ENCODE measurements at places on chromosomes 3 and 15. TPM values are rescaled to one million over a fixed set of nuclear protein-coding genes. Genes with fewer than 3 reads are reported as not detected.

Gene COL6A6
- polyA plus RNA-seq: not detected

Gene CLN6
- 32.2 TPM for polyA plus RNA-seq

Gene SLC22A13
- 0.29 TPM for polyA plus RNA-seq

Gene DZIP3
- polyA plus RNA-seq: 9.2 TPM

Gene CAND2
- 1.5 TPM for polyA plus RNA-seq

Gene RASGRP1
- polyA plus RNA-seq: 0.03 TPM

GRCh38 chr15:27671819-27672437 is 427.2 kb downstream of the OCA2 start:
- H3K27me3 ChIP-seq: no peaks in the 10 kb centered on the region
- no peak overlapping the region for H3K27ac ChIP-seq
- no peaks in the 10 kb centered on the region for H3K4me1 ChIP-seq
- H3K4me3 ChIP-seq: no peak overlapping the region

DNA sequence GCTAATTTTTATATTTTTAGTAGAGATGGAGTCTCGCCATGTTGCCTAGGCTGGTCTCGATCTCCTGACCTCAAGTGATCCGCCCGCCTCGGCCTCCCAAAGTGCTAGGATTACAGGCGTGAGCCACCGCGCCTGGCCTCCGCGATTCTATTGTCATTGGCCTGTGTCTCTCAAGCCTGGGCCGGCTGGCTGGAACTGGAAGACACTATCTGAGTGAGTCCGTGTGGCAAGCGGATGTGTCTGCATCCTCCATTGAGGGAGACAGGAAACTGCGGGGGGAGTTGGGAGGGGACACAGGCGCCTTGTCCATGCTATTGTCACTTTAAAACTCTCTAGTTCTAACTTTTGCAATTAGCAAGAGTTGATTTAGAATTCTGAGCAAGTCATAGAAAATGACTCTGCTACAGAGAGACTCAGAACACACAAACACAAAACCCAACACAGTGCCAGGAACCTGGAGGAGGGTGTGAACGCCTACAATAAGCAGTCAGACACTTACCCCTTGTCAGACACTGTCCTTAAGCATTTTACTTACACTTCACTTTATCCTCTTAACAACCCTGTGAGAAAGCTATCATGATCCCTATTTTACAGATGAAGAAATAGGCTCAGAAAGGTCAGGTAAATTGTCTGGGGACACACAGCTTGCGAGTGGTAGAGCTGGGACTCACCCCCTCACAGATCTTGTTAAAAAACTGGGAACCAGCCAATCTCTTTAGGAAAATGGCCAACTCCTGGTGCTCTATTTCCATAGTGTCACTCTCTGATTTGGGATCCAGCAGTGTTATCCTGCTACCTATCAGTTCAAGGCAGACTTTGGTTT is 38.7 kb downstream of the ANP32A start:
- no peaks in the 10 kb centered on the region for H3K27me3 ChIP-seq
- DNase-seq: no peak
- no peaks in the 10 kb centered on the region for H3K4me1 ChIP-seq
- peaks cover 29% of the 10 kb centered on the region for H3K36me3 ChIP-seq

GRCh38 chr3:101780661-101781060 is 1.6 kb downstream of the NXPE3 start:
- no peaks in the 10 kb centered on the region for H3K27me3 ChIP-seq
- peak overlapping the region; percentile 94 for H3K27ac ChIP-seq
- H3K4me1 ChIP-seq: peaks cover 22% of the 10 kb centered on the region

DNA sequence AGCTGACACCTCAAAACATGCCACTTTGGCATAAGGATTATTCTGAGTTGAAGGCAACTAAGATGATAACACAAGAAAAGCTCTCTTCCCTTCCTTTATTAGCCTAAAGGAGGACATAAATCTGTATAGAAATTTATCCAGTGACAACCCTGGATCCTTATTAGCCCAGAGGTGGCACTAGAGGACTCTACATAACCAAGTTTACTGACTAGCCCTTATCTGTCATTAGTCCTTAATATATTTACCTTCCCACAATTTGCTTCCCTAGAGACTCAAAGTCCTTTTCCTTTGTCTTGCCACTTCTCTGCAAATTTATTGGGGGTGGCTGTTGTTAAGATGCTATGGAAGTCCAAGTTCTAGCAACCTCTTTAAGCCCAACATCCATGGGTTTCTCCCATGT is 26.7 kb downstream of the CEP70 start:
- no peak for DNase-seq
- H3K4me1 ChIP-seq: no peaks in the 10 kb centered on the region
- 0 out of 2 replicates have a peak, but pooled peaks cover 7% of the 10 kb centered on the region for H3K36me3 ChIP-seq
- no peak overlapping the region for H3K4me3 ChIP-seq

- H3K4me3 ChIP-seq: peak overlapping the region; percentile 73
- H3K27me3 ChIP-seq: no peaks in the 10 kb centered on the region
Observed at GRCh38 chr15:67841513-67841762, 1.6 kb upstream of the RNU6-1 start.

- H3K36me3 ChIP-seq: no peaks in the 10 kb centered on the region
- no peak overlapping the region for H3K27ac ChIP-seq
- H3K4me1 ChIP-seq: no peaks in the 10 kb centered on the region
- H3K27me3 ChIP-seq: peaks cover 9% of the 10 kb centered on the region
- no peak overlapping the region for H3K4me3 ChIP-seq
- DNase-seq: no peak
Observed at GRCh38 chr15:42012241-42012640, 8.6 kb downstream of the PLA2G4E start.

DNA sequence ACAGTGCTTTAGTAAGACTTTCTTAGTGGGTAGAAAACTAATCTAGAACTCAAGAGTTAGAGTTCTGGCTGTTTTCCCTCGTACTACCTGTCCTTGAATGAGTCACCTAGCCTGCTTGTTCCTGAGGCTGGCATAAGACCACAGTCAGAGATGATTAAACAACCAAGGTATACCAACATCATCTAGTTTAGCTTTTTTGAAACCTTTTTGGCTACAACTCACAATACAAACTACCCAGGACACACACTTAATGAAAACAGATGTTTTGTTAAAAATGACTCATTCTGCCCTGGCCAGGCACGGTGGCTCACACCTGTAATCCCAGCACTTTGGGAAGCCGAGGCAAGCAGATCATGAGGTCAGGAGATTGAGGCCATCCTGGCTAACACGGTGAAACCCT is 4.6 kb downstream of the MCCC1 start:
- H3K27ac ChIP-seq: no peak overlapping the region
- H3K27me3 ChIP-seq: no peaks in the 10 kb centered on the region
- H3K4me3 ChIP-seq: no peak overlapping the region

DNA sequence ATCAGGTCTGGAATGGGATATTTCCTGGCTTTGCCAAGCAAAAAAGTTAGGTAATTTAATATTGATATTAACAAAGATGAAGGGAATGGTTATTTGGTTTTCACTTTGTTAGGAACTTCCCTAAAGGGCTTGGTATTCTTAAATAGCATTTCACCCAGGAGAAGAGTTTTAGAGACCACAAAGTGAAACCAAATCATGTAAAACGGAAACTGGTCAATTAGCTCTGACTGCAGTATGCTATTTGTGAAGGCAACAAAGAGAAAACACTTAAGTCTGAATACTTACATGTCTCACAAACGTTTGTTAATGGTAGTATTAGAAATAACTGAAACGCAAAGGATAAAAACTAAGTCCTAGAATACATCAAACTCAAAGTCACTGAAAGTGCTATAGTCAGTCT is 32.4 kb upstream of the SETMAR start:
- no peak for DNase-seq
- no peaks in the 10 kb centered on the region for H3K36me3 ChIP-seq
- H3K4me1 ChIP-seq: no peaks in the 10 kb centered on the region
- no peak overlapping the region for H3K27ac ChIP-seq
- H3K27me3 ChIP-seq: no peaks in the 10 kb centered on the region

GRCh38 chr15:57571725-57572124 is 20.0 kb upstream of the MYZAP start:
- no peak for DNase-seq
- H3K27ac ChIP-seq: no peak overlapping the region
- no peaks in the 10 kb centered on the region for H3K27me3 ChIP-seq

GRCh38 chr3:95613993-95614392 is 1200.4 kb upstream of the EPHA6 start:
- no peak overlapping the region for H3K27ac ChIP-seq
- H3K27me3 ChIP-seq: no peaks in the 10 kb centered on the region
- no peak overlapping the region for H3K4me3 ChIP-seq
- no peaks in the 10 kb centered on the region for H3K36me3 ChIP-seq
- no peaks in the 10 kb centered on the region for H3K4me1 ChIP-seq
- DNase-seq: no peak

- DNase-seq: peak; percentile 36
- no peak overlapping the region for H3K27ac ChIP-seq
- H3K4me3 ChIP-seq: no peak overlapping the region
- no peaks in the 10 kb centered on the region for H3K4me1 ChIP-seq
- no peaks in the 10 kb centered on the region for H3K36me3 ChIP-seq
Observed at GRCh38 chr3:66938338-66938963, 59.7 kb upstream of the KBTBD8 start.

DNA sequence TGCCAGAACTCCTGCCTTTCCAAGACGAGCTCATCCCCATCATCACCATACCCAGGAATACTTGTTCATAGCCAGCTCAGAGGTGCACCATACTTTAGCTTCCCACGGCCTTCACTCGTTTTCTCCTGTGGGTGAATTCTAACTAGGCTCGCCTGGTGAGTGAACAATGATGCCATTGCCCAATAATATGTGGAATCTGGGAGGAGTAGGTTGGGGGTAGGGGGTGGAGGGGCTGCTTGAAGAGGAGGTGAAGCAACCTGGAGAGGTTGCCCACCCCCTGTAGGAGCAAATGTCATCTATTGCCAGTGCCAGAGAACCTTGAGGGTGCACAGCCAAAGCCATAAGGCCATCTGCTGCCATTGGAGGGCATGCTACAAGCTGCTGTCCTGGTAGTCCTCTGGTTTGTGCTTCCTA is 592 bp upstream of the ZNF445 start:
- no peak for DNase-seq
- peak overlapping the region; percentile 69 for H3K4me3 ChIP-seq
- no peaks in the 10 kb centered on the region for H3K27me3 ChIP-seq
- peak overlapping the region; percentile 84 for H3K27ac ChIP-seq
- H3K36me3 ChIP-seq: no peaks in the 10 kb centered on the region

DNA sequence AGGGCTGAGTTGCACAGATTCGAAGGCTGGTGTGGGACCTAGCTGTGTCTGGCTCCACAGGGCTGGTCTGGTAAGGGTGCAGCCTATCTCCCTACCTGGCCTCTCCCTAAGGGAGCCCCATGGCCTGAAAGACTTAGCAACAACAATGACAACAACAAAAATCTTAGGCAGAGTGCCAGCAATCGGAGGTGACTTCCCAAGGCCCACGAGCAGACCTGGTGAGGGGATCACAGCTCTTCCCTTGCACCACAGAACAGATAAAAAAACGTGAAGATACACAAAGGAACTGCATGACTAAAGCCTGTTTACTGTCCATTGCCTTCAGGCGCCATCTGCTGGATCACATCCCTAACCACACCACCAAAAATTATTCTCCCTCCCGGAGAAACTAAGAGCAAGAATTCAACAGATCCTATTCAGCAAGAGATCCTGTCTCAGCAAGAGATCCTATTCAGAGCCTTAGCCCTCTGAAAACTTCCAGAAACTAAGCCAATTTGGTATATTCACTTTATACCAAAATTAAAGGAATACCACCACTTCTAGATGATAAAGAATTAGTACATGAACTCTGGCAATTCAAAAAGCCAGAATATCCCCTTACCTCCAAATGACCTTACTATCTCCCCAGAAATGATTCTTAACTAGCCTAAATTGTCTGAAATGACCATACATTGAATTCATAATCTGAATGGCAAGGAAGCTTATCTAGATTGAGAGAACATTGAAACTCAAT is 24.1 kb upstream of the OR5K4 start:
- no peaks in the 10 kb centered on the region for H3K4me1 ChIP-seq
- H3K36me3 ChIP-seq: no peaks in the 10 kb centered on the region
- no peak overlapping the region for H3K4me3 ChIP-seq
- no peak overlapping the region for H3K27ac ChIP-seq
- peaks cover 4% of the 10 kb centered on the region for H3K27me3 ChIP-seq

All from SK-N-SH (cell line).